ENCODE measurements at places on chromosomes 1 and 21. TPM values are rescaled to one million over a fixed set of nuclear protein-coding genes. Genes with fewer than 3 reads are reported as not detected.

The ZNF695 gene
- 2.9 TPM for total RNA-seq

The ELOVL1 gene
- 147 TPM for total RNA-seq

The GPR52 gene
- not detected for total RNA-seq

The ESPN gene
- total RNA-seq = 1.0 TPM

The MYBPH gene
- total RNA-seq = not detected

The MFAP2 gene
- total RNA-seq = 0.39 TPM

The HSPA6 gene
- 8.3 TPM for total RNA-seq

The KCNE2 gene
- total RNA-seq = not detected

The NDC1 gene
- 21.3 TPM for total RNA-seq

The RASAL2 gene
- 17.1 TPM for total RNA-seq

The FYB2 gene
- not detected for total RNA-seq

The H6PD gene
- total RNA-seq = 5.0 TPM

The SPRR5 gene
- not detected for total RNA-seq

The KANK4 gene
- total RNA-seq = 0.26 TPM

The EVA1B gene
- 25.0 TPM for total RNA-seq

The ANKRD34A gene
- 0.21 TPM for total RNA-seq

The FABP3 gene
- total RNA-seq = not detected

The NBPF10 gene
- 0.98 TPM for total RNA-seq

The CYP4X1 gene
- total RNA-seq = not detected

The RGS8 gene
- total RNA-seq = not detected

The COL24A1 gene
- total RNA-seq = 0.06 TPM

The AMY2B gene
- total RNA-seq = 0.52 TPM

The LEMD1 gene
- not detected for total RNA-seq

The AADACL3 gene
- total RNA-seq = not detected

The FAM78B gene
- 0.29 TPM for total RNA-seq

The LCA5L gene
- 1.9 TPM for total RNA-seq
